ENCODE measurements at places on chromosomes 4 and X.

GRCh38 chr4:5676763-5677162, 31.6 kb downstream of the EVC2 start:
- DNase-seq = no peak
- no peak overlapping the region for H3K27ac ChIP-seq
- H3K36me3 ChIP-seq = no peaks in the 10 kb centered on the region
- H3K4me3 ChIP-seq = no peak overlapping the region

- H3K4me3 ChIP-seq = no peak overlapping the region
These were observed 5.5 kb downstream of the SLITRK2 start for GRCh38 chrX:145823132-145823531.

GRCh38 chrX:154657226-154657805, 3.9 kb upstream of the CTAG2 start:
- DNase-seq = no peak
- H3K27ac ChIP-seq = no peak overlapping the region
- H3K4me1 ChIP-seq = no peaks in the 10 kb centered on the region
- H3K4me3 ChIP-seq = no peak overlapping the region
- H3K27me3 ChIP-seq = no peaks in the 10 kb centered on the region
- H3K36me3 ChIP-seq = no peaks in the 10 kb centered on the region

DNA sequence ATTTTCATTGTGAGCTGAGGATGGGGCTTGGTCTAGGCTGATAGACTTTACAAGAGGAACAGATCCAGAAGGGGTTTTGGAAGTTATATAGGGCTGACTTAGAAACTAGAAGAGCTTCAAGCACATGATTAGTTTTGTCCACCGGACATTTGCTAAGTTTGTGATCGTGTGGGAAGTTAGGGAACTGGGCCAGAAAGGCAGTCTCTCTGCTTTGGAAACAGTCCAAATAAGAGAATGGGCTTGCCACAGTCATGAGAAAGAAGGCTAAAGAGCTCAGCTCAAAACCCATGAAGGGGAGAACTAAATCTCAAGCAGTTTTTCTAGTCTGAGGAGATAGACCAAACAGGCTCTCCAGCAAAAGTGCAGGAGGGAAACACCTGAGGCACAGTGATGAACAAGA, 67.8 kb downstream of the ZNF674 start:
- no peak overlapping the region for H3K4me3 ChIP-seq
- no peaks in the 10 kb centered on the region for H3K36me3 ChIP-seq
- no peak overlapping the region for H3K27ac ChIP-seq
- H3K27me3 ChIP-seq = no peaks in the 10 kb centered on the region

DNA sequence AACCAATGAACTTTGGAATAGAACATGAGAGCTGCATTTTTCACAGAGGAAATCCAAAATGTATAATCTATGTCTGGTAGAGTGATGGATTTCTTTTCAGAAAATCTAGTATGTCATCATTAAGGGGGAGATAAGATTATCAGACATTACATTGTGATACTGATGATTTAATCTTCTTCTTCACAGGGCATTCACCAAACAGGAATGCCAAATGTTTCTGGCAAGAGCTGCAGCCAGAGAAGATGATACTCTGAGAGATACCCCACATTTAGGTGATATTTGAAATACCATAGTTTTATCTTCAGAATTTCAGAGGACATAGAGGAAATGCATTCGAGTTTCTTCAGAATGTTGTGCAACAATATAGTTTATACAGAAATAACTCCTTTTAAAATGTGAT, 1523.7 kb upstream of the ADGRL3 start:
- no peak overlapping the region for H3K4me3 ChIP-seq
- no peaks in the 10 kb centered on the region for H3K4me1 ChIP-seq
- H3K36me3 ChIP-seq = no peaks in the 10 kb centered on the region
- H3K27ac ChIP-seq = no peak overlapping the region
- H3K27me3 ChIP-seq = no peaks in the 10 kb centered on the region
- no peak for DNase-seq

DNA sequence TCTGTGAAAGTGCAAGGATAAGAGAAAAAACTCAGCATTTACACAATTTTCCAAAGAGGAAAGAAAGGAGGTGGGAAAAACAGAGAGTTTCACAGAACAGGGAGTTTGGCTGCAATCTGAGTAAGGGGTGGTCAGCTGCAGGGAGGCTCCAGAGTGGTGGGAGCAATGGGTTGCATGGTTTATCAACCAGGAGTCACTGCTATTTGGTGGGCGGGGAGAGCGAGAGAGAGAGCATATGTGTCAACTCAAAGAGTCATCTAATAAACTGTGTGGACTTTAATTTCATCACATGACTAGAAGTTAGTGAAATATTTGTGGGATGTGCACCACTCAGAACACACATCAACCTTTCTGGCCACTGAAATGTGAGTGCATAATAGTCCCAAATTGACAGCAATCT, 94.6 kb downstream of the FAM13A start:
- H3K4me3 ChIP-seq = no peak overlapping the region
- H3K4me1 ChIP-seq = peaks cover 19% of the 10 kb centered on the region
- no peak for DNase-seq
- H3K27ac ChIP-seq = no peak overlapping the region

- no peaks in the 10 kb centered on the region for H3K4me1 ChIP-seq
- H3K27me3 ChIP-seq = no peaks in the 10 kb centered on the region
- H3K4me3 ChIP-seq = no peak overlapping the region
- no peak for DNase-seq
These were observed 172.1 kb upstream of the MAGEE2 start for GRCh38 chrX:75957107-75957610.

DNA sequence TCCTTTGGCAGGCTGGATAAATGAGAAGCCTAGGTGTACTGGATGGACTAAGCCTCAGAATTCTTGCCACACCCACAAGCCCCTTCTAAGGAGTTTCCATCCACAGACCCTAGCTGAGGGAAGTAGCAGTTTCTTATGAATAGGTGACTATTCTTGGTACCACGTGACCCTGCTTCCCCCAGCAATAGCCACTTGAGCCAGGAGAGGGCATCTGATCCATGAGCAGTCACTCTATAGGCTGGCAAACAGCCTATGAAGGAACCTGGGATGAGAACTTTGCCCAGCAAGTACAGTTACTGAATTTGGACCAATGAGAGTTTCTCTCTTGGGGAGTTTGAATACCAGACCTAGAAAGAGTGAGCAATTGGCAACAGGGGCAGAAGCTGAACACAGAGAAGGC, 84.0 kb downstream of the RTL9 start:
- DNase-seq = peak; percentile 36
- no peak overlapping the region for H3K27ac ChIP-seq

- no peak overlapping the region for H3K4me3 ChIP-seq
- peaks cover 26% of the 10 kb centered on the region for H3K4me1 ChIP-seq
- H3K27ac ChIP-seq = peak overlapping the region; percentile 3
- no peak for DNase-seq
These were observed 140.7 kb downstream of the TMEM164 start for GRCh38 chrX:110143454-110144210.

DNA sequence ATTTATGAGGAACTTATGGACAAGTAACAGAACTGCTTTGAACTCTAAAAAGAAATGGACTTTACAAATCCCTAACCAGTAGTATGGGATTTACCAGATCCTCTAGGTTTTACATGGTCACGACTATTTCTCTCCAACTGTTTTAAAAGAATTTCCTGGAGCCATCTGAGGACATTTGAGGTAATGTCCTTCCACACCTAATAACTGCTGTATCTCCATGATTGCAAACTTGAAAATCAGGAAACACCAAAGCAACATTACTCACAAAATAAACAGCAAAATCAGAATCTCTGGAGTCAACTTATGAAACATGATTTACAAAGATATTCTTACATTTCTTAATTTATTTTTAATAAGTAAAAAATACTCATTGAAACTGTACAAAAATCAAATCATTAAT, 58.0 kb downstream of the STAP1 start:
- no peaks in the 10 kb centered on the region for H3K4me1 ChIP-seq
- peaks cover 2% of the 10 kb centered on the region for H3K36me3 ChIP-seq
- H3K27ac ChIP-seq = no peak overlapping the region
- DNase-seq = no peak
- H3K4me3 ChIP-seq = no peak overlapping the region
- H3K27me3 ChIP-seq = no peaks in the 10 kb centered on the region

DNA sequence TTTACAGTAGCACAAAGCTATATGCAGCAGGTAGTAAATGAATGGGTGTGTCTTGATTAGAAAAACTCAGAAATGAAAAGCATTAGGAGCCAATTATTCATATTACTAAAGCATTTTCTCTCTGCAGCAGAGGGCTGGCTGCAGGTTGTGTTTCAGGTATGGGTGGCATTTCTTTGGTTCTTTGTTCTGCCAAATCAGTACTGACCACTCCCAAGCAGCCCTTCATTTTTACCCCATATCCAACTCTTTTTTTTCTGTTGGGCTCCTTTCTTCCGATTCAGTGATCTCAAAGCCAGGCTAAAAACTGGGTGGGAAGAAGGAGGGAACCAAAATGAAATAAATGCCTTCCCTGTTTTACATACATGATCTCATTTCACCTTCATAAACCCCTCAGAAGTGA, 162.3 kb downstream of the SPRY1 start:
- H3K27ac ChIP-seq = no peak overlapping the region
- H3K4me1 ChIP-seq = peaks cover 29% of the 10 kb centered on the region
- H3K4me3 ChIP-seq = no peak overlapping the region
- H3K27me3 ChIP-seq = no peaks in the 10 kb centered on the region

- no peaks in the 10 kb centered on the region for H3K27me3 ChIP-seq
- no peaks in the 10 kb centered on the region for H3K4me1 ChIP-seq
- H3K36me3 ChIP-seq = no peaks in the 10 kb centered on the region
- H3K4me3 ChIP-seq = no peak overlapping the region
- no peak for DNase-seq
- H3K27ac ChIP-seq = no peak overlapping the region
These were observed 341.7 kb upstream of the FAT1 start for GRCh38 chr4:187065396-187065795.

- H3K4me1 ChIP-seq = no peaks in the 10 kb centered on the region
- H3K36me3 ChIP-seq = no peaks in the 10 kb centered on the region
- H3K4me3 ChIP-seq = no peak overlapping the region
- DNase-seq = peak; percentile 74
- H3K27me3 ChIP-seq = no peaks in the 10 kb centered on the region
These were observed 47.8 kb upstream of the HSD17B10 start for GRCh38 chrX:53481816-53482465.

- no peaks in the 10 kb centered on the region for H3K27me3 ChIP-seq
- DNase-seq = no peak
- H3K4me3 ChIP-seq = no peak overlapping the region
- no peaks in the 10 kb centered on the region for H3K4me1 ChIP-seq
- no peak overlapping the region for H3K27ac ChIP-seq
These were observed 76.7 kb downstream of the CPEB2 start for GRCh38 chr4:15078682-15079642.

- H3K27ac ChIP-seq = no peak overlapping the region
- no peak for DNase-seq
- no peaks in the 10 kb centered on the region for H3K36me3 ChIP-seq
- no peaks in the 10 kb centered on the region for H3K4me1 ChIP-seq
- H3K4me3 ChIP-seq = no peak overlapping the region
These were observed 993.6 kb downstream of the ARAP2 start for GRCh38 chr4:35250761-35251160.

DNA sequence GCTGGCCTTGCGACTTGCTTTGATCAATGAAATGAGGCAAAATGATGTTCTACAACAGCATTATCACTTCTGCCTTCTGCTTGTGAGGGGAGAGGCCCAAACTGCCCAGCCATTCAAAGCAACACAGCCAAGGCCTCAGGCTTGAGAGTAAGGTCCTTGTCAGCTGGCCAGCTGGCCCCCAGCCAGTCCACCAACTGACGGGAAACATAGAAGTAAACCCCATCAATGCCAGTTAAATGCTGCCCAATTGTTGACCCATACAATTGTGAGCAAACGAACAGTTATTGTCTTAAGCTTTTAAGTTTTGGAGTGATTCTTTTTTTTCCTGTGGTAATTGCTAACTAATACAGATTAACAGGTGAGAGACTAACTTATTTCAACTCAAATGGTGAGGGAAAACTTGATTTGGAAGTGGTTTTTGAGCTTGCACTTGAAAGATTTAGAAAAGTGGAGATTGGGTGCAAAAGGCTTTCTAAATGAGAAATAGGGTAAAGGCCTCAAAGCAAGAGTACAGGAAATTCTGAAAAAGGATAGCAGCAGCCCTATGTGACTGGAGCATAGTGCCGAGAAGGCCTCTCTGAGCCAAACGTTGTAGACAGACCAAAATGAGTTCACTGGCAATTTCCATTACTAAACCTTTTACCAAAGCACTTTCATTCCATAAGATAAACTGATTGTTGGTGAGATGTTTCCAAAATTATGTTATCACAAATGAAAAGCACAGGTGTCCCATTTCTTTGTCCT, 66.9 kb downstream of the ARHGEF38 start:
- H3K4me3 ChIP-seq = no peak overlapping the region
- H3K27me3 ChIP-seq = no peaks in the 10 kb centered on the region
- H3K27ac ChIP-seq = peak overlapping the region; percentile 74
- peaks cover 41% of the 10 kb centered on the region for H3K4me1 ChIP-seq

GRCh38 chr4:3640587-3640962, 108.4 kb upstream of the LRPAP1 start:
- no peaks in the 10 kb centered on the region for H3K4me1 ChIP-seq
- no peak overlapping the region for H3K4me3 ChIP-seq
- no peaks in the 10 kb centered on the region for H3K27me3 ChIP-seq
- DNase-seq = no peak
- H3K36me3 ChIP-seq = no peaks in the 10 kb centered on the region

DNA sequence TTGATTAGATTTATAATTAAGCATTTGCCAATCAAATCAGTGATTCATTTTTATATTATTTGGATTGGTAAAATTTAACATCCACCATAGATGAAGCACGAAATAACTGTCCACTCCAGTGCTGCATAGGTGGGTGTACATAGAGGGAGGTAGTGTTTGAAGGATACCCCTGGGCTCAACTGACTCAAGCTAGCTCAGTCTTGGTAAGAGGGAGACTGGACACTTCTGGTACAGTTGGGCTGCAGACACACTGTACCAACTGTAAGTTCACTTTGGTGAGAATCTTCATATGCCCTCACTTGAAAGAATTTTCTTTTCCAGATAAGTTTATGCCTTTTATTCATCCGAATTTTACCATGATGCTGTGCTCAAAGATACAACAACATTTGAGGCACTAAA, 48.6 kb upstream of the UGT2B15 start:
- no peaks in the 10 kb centered on the region for H3K27me3 ChIP-seq
- H3K4me3 ChIP-seq = no peak overlapping the region
- H3K36me3 ChIP-seq = no peaks in the 10 kb centered on the region
- no peak for DNase-seq
- no peak overlapping the region for H3K27ac ChIP-seq

DNA sequence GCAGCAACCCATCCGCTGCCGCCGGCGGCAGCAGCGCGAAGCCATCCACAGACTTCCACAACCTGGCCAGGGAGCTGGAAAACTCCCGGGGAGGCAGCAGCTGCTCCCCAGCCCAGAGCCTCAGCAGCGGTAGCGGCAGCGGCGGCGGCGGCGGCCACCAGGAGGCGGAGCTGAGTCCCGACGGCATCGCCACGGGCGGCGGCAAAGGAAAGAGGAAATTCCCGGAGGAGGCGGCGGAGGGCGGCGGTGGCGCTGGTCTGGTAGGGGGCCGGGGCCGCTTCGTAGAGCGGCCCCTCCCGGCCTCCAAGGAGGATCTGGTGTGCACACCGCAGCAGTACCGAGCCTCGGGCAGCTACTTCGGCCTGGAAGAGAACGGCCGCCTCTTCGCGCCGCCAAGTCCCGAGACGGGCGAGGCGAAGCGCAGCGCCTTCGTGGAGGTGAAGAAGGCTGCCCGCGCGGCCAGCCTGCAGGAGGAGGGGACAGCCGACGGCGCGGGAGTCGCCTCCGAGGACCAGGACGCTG, 4.9 kb downstream of the PRDM8 start:
- peak; percentile 88 for DNase-seq
- H3K27me3 ChIP-seq = peaks cover 6% of the 10 kb centered on the region
- no peaks in the 10 kb centered on the region for H3K36me3 ChIP-seq
- peak overlapping the region; percentile 75 for H3K27ac ChIP-seq

- H3K27me3 ChIP-seq = no peaks in the 10 kb centered on the region
- DNase-seq = peak; percentile 45
- H3K27ac ChIP-seq = peak overlapping the region; percentile 93
- peak overlapping the region; percentile 27 for H3K4me3 ChIP-seq
- H3K4me1 ChIP-seq = peaks cover 19% of the 10 kb centered on the region
- H3K36me3 ChIP-seq = no peaks in the 10 kb centered on the region
These were observed 442 bp downstream of the NDUFB11 start for GRCh38 chrX:47143894-47144625.

Data from body of pancreas (tissue), 4 donors.